NCI-H187 (cell line): ENCODE measurements at places on chromosomes 3 and 15.
A peak's percentile ranks its signal among the peaks of the same experiment; 100 is the strongest.

GRCh38 chr15:38040615-38041014 lies 106.2 kb downstream of the TMCO5A start:
- DNase-seq: no peak

GRCh38 chr15:50380089-50380488 lies 25.1 kb upstream of the GABPB1 start:
- DNase-seq: no peak

GRCh38 chr15:79541196-79541595 lies 109.1 kb downstream of the MINAR1 start:
- DNase-seq: no peak

DNA sequence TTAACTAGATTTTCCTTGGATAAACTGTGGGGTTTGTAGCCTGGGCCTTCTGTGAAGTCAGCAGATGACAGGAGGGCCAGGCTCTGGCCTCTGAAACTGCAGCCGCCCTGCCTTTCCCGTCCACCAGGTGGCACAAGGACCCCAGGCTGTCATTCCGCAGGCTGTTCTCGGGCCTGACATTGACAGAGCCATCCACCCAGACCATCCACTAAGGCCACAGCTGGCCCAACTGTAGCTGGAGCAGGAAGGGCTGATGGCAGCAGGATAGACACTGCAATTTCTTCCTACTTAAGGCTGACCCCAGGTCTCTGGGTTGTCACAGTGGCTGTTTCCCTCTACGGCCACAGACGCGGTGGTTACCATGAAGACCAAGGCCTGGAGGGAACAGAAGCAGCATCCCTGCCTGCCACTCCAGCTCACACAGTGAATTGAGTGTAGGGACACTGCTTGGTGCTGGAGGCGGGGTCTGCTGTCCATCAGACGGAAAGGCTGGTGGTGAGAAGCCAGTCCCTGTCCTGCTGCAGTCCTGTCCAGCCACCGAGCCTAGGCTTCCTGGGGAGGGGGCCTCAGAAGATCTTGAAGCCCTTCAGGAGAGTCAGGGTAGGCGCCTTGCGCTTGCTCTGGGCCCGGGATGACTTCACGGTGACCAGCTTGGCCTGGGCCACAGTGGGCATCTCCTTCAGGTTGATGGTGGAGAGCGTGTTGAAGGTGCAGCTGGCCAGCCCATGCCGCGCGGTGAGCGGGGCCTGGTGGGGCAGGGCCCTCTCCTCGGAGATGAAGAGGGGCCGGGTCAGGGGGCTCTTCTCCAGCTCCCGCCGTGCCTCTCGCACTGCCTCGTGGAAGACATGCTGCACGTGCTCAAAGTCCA lies 9.4 kb downstream of the SLC51B start:
- DNase-seq: peak; percentile 28

GRCh38 chr3:162774613-162775100 lies 1278.0 kb downstream of the OTOL1 start:
- DNase-seq: no peak

DNA sequence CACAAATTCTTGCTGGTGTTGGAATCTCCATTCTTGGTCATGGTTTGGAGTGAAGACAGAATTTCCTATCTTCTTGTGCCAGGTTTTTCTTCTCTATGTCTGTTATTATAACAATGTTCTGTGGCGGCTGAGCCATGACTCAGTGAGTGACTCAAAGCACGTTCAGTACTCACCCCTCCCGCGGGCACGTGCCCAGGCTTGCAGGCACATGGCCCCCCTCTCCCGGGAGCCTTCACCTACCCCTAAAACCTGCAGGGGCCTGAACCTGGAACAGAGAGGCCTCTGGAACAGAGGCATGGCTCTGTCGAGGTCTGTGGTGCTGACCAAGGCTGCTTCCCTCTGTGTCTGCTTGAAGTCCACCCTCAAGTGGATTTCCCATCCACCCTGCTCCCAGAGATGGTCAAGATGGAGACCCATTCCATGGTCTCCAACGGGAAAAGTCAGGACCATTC lies 27.6 kb downstream of the PLXNB1 start:
- no peak for DNase-seq

DNA sequence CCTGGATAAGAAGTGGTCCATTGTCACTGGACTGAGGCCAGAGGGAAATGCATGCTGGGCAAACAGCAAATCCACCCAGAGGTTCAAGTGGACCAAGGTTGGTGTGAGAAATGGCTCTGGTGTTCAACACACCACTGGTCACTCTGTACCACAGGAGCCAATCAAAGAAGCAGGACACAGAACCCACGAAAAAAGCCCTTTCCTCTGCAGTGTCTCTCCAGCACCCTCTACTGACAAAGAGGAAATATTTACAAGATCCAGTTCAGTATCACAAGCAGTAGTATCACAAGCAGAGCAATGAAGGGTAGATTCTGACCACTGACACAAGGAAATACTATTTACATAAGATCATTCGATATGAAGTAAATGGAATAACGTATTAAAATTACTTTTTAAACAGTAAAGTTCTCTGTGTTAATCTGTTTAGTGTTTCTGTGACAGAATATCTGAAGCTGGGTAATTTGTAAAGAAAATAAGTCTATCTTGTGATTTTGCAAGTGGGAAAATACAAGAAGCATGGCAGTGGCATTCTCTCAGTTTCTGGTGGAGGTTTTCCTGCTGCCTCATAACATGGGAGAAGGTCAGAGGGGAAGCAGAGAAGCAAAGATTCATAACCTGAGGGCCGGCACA lies 390.7 kb downstream of the EFHB start:
- no peak for DNase-seq

DNA sequence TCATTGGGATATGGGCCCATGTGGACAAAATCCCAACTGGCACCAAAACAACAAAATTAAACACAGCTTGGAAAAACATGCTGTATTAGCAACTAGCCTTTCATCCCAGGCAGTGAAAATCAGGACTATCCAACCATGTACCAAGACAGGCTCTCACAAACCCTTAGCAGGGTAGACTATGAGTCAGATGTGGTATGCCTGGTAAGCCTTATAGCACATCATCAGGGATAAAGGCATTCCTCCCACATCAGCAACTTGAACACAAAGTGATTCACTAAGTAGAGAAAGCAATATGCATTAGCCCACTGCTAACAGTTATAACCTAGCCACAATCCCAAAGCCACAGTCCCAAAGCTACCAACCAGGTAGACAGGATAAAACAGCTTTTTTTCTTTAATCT lies 8.0 kb downstream of the CEP152 start:
- no peak for DNase-seq

DNA sequence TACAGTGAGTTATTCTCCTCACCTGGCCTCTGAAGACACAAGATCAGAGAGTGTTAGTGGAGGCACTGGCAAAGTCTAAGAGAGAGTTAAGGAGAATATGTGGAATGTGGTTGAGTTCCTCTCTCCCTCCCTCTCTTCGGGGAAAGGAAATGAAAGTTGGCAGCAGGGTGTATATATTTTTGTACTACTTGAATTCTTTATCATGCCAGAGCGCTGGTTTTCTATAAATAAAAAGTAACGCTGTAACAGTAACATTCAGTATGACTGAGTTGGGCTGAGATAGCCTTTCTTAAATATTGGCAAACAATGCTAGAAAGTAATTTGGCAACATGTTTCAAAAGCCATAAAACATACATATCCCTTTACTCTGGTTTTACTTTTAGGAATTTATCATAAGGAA lies 77.5 kb upstream of the TNFAIP8L3 start:
- DNase-seq: no peak

DNA sequence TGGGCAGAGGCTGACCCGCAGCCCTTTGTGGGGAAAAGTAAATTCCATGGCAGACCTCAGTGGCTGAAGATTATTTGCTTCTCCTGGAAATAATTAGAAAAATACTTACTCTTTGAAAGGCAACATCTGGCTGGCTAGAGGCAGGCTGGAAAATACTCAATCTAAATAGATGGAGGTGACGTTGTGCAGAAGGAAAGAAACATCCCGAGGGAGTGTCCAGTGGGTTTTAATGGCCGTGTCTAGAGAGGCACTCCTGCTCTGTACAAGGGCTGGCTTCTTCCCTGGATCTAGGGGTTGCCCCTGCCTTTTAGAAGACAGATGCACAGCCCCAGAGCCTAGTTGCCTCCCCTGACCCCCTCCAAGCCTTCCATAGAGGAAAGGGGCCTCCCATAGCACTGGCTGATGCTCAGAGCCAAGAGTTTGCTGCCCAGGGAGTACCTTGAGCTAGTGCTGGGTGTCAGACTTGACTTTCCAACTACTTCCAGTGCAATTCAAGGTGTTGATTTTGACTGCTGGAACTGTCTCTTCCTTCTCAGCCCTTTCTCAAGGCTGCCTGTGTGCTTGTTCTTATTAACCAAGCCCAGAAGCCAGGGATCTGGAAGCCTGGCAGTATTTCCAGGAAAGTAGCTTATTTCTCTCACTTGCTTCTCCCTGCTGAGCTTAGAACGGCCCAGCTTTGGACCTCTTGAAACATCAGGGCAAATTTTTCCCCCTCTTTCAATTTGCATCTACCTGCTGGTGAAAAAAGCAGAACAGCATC lies 27.4 kb downstream of the CGNL1 start:
- no peak for DNase-seq

- DNase-seq: no peak
Observed at GRCh38 chr3:29655015-29655747, 374.3 kb downstream of the RBMS3 start.

DNA sequence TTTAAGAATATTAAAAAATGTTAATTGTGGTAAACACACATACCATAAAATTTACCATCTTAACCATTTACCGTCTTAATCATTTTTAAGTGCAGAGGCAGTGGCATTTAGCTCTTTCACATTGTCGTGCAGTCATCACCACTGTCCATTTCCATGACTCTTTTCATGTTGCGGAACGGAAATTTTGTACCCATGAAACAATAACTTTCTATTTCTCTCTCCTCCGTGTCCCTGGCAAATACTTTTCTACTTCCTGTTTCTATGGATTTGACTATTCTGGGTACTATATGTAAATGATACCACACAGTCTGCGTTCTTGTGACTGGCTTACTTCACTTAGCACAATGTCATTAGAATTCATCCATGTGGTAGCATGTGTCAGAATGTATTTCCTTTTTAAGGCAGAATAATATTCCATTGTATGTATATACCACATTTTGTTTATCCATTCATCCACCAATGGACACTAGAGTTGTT lies 27.9 kb downstream of the AKAP13 start:
- no peak for DNase-seq

DNA sequence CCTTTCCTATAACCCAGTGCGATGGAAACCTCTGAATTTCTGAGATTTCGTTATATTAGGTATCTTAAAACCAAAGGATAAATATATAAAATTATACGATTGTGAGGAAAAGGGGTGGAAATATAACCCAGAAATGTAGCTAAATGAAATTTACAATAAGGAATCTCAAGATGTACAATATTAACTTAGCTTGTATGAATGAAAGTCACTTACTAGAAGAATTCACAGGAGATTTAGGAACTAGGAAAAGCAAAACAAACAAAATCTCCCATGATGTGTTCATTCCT lies 159.2 kb downstream of the USP13 start:
- no peak for DNase-seq

DNA sequence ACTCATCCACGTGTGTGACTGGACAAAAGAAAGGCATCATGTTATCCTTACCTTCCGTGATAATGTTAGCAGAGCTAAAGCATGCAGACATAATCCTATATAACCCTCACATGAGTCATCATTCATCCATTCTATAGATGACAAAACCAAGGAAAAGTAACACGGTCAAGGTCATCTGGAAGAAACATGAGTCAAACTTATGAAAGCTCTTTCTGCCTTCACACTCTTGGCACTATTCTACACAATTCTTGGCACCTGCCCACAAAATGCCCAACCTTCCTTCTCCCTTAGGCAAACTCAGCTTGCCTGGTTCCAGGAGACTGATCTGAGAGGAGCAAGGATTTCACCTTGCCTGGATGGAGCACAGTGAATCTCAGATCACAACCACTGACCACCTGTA lies 66.9 kb downstream of the PRICKLE2 start:
- no peak for DNase-seq

DNA sequence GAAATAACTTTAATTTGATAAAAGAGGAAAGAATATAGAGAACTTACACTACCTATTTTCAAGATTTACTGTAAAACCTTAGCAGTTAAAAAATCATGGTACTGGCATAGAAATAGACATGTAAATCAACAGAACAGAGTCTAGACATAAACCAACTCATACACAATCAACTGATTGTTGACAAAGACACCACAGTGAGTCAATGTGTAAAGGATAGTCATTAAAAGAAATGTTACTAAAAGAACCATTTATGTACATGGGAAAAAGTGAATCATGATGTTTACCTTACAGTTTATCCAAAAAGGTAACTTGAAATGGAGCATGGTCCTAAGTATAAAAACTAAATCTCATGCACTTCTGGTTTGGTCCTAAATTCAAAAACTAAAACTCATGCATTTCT lies 847.4 kb downstream of the IGSF11 start:
- DNase-seq: no peak

DNA sequence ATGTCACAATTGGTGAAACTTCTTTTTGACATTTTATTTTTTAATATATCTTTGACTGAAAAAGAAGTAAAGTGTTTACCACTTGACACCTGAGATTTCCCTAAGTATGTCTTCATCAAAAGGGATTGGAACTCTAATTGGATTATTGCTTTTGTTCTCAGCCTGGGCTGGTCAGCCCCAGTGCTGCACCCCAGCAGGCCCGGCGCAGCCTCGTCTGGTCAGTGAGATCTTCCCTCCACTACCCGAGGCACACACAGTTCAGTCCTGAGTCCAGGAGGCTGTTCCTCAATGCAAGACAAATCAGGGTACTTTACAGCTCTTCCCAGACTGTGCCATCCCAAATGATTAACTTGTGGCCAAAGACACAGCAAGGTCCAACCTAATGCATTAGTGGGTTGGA lies 146.9 kb upstream of the SEMA6D start:
- no peak for DNase-seq

DNA sequence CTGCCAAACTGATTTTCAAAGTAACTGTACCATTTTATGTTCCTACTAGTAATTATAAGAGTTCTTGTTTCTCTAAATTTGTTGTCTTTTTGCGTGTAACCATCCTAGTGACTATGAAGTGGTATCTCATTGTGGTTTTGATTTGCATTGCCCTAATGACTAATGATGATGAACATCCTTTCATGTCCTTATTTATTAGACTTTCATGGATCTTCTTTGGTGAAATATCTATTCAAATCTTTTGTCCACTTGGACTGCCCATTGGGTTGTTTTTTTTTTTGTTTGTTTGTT lies 3.6 kb downstream of the OXSR1 start:
- no peak for DNase-seq

GRCh38 chr3:20648921-20649381 lies 462.9 kb upstream of the SGO1 start:
- DNase-seq: no peak

DNA sequence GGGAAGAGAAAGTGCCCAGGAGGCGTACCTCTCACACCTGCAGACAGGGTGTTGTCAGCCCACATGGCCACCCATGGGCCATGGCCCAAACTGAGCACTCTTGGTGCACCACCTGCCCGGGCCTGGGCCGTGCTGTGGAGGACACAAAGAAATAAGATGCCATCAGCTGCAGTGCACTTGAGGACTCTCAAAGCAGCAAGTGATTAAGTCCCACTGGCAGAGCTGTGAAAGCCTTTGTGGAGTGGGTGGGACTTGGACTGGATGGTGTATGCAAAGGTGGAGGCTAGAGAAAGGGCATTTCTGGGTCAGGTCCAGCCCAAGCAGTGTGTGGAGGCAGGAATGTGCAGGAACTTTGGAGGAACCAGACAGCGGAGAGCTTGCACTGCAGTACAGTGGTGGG lies 122.3 kb downstream of the MEGF11 start:
- DNase-seq: no peak

- DNase-seq: no peak
Observed at GRCh38 chr3:170608475-170608874, 22.6 kb upstream of the SLC7A14 start.
